ENCODE measurements at places on chromosomes 7 and 10.

- DNase-seq, result no peak
Observed at GRCh38 chr10:123720536-123720935, 54.4 kb downstream of the GPR26 start.

- no peak for DNase-seq
Observed at GRCh38 chr10:34780818-34781380, 34.2 kb downstream of the PARD3 start.

- DNase-seq, result no peak
Observed at GRCh38 chr10:119706521-119707278, 19.1 kb upstream of the INPP5F start.

DNA sequence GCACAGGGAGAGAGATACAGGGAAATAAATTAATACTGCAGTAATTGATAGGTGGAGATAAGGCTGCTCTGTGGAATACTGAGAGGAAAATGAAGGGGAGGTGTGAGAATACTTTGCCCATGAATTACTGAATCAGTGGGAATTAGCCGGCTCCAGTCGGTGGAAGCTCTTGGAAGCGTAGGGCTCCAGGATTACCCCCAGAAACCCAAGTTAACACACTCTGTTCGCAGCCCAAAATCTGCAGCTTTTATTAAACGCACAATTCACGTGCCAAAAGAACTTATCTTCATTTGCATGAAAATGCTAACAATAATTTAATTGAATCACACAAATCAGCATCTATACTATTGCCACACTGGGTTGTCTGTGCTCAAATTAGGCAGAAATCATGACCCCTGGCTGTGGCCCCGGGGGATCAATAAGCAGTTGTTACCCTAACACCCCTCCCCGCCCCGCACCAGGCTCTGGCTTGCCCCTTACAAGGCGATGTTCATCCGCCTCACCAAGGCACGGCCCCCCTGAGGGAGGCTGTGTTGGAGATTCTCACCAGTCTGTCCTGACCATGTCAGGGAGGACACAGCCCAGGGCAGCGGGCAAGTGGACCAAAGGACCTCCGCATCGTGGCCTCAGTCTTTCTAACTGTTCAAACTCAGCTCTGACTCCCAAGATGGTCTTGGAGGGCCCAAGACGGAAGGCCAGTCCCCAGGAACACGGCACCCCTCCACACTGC lies 48.4 kb upstream of the MGMT start:
- DNase-seq, result no peak

- no peak for DNase-seq
Observed at GRCh38 chr7:151599401-151600227, 79.9 kb upstream of the RHEB start.

- DNase-seq, result no peak
Observed at GRCh38 chr7:135718794-135719437, 9.1 kb downstream of the SLC13A4 start.

- no peak for DNase-seq
Observed at GRCh38 chr7:76074306-76074971, 26.5 kb downstream of the MDH2 start.

- no peak for DNase-seq
Observed at GRCh38 chr10:79409726-79410085, 35.7 kb downstream of the ZCCHC24 start.

DNA sequence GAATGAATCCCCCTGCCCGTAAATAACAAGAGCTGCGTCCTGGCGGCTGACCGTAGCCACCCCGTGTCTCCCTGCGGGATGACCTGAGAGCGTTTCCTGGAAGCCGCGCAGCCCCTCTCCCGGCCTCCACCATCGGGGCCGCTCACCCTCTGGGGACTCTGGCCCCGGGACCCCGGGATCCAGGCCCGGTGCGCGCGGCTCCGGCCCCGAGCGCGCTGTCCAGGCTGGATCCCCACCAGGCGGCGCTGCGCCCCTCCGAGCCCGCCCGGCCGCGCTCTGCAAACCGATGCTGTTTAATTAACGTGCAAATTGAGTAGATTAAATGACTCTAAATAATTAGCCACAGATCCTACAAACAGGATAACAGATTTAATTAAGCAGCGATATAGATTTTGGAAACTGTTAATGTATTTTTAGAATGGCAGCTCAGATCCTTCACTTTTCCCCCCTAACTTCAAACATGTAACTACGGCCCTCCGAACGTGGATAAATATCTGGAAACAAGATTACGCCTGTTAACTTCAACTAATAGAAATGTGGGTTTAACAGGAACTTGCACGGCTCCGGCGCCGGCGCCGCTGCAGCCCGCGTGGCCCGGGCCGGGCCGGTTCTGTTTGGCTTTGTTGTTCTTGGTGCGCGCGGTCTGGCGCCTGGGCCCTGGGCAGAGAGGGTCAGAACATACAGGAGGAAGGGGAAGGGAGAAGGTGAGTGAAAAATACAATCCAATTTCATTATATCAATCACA lies 7.1 kb upstream of the UNCX start:
- DNase-seq, result peak; percentile 41

DNA sequence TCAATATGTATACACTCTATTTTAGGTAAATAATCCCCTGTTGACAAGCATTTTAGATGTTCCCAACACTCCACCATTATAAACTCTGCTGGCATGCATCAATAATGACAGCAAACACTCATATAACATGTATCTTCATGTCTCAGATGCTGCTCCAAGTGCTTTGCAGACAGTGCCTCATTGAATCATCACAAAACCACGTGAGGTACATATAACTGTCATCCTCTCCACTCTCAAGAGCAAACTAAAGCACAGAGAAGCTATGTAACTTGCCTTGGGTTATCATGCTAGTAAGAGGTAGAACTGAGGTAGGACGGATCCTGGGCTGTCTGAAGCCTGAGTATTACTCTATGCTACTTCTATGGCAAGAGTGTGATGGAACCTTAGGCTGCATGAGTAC lies 72.5 kb upstream of the GSDME start:
- DNase-seq, result no peak

DNA sequence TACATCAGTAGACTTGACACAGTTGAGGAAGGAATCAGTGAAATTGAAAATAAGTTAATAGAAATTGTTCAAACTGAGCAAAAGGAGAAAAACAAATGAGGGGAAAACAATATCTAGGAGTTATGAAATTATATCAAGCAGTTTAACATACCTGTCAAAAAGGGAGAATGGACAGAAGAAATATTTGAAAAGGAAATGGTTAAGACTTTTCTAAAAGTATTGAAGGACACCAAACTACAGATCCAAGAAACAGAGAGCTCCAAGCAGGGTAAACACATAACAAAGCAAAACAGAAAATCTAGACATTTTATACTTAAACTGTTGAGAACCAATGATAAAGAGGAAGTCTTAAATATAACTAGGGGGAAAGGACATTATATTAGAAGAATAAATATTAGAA lies 8.6 kb upstream of the GIMAP5 start:
- no peak for DNase-seq

- DNase-seq, result no peak
Observed at GRCh38 chr7:131653418-131654248, 97.2 kb upstream of the PODXL start.

DNA sequence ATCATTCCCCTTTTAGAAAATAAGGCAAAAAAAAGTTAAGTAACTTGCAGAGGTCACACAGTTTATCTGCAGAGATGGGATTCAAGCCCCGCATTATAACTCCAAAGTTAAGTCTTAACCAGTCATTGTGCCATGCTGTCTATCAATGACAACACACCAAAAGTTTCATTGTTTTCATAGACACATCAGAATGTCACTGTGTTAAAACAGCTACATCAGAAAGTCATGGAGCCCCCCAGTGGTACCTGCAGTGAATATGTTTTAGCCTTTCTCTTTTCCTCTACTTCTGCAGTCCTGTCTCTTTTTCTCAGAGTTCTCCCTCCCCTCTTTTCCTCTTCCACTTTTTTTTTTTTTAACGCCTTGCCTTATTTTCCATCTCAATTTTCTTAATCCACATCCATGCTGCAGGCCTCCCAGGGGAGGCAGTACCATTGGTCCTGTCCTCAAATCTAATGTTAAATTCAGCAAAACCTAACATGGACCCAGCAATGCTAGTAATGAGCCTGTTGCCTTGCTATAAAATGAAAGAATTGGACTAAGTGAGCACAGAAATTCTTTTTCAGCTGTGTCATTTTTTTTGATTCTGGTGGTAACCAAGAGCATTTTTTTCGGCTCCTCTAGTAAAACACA lies 3.8 kb upstream of the NRCAM start:
- no peak for DNase-seq

- no peak for DNase-seq
Observed at GRCh38 chr10:6065835-6066234, 3.7 kb upstream of the IL2RA start.

- DNase-seq, result no peak
Observed at GRCh38 chr7:156324201-156324600, 316.4 kb upstream of the RNF32 start.

- DNase-seq, result no peak
Observed at GRCh38 chr10:74502963-74503608, 323.3 kb upstream of the KAT6B start.

DNA sequence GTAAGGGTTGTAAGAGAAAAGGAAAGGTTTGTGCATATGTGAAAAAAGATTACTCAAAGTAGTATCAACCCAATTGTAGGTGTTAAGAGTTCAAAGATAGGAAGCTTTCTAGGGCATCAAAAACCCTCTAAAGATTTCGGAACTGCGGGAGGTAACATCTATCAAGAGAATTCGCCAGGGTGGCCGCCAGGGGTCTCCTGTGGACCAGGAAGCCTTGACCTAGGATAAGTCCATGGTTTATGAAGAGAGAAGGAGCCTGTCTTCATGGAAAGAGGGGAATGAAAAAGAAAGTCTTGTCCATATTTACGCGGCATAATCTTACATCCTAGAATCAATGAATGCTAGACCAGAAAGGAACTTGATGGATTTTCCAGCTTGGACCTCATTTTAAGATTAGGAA lies 140.7 kb upstream of the CALCR start:
- no peak for DNase-seq

DNA sequence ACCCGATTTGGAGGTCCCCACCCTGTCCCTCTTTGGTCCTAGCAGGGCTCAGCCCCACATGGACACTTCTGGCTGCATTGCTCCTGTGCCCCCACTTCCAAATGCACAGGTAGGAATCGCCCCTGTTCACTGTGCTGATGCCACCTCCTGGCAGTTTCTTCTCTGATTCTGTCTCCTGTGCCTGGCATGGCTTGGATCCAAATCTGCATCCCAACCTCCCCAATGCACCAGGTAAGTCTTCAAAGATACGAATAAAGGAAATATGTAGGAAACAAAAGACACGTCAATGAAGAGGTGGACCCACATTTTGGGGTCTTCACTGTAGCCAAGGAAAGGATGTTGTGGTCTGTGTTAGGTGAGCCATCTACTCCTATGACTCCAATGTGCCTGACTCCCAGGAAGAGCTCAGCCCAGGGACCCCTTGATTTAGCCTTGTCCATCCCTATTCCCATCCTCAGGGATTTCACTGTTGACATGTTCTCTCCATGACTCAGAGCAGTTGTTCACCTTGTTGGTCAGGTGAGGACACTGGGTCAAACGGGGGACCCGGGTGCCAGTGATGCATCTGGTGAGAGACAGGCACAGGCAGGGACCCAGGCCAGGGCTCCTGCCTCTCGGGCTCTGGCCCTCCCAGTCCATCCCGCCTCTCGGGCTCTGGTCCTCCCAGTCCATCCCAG lies 341.8 kb downstream of the CXCL12 start:
- DNase-seq, result no peak

DNA sequence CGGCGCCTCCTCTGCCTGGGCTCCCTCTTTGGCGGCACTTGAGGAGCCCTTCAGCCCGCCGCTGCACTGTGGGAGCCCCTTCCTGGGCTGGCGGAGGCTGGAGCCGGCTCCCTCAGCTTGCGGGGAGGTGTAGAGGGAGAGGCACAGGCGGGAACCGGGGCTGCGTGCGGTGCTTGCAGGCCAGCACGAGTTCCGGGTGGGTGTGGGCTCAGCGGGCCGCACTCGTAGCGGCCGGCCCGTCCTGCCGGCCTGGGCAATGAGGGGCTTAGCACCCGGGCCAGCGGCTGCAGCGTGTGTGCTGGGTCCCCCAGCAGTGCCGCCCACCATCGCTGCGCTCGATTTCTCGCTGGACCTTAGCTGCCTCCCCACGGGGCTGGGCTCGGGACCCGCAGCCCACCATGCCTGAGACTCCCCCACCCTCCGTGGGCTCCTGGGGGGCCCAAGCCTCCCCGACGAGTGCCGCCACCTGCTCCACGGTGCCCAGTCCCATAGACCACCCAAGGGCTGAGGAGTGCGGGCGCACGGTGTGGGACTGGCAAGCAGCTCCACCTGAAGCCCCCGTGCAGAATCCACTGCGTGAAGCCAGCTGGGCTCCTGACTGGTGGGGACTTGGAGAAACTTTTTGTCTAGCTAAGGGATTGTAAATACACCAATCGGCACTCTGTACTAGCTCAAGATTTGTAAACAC lies 73.8 kb upstream of the KMT2E start:
- DNase-seq, result no peak

GRCh38 chr7:2968176-2968575 lies 75.5 kb downstream of the CARD11 start:
- no peak for DNase-seq

DNA sequence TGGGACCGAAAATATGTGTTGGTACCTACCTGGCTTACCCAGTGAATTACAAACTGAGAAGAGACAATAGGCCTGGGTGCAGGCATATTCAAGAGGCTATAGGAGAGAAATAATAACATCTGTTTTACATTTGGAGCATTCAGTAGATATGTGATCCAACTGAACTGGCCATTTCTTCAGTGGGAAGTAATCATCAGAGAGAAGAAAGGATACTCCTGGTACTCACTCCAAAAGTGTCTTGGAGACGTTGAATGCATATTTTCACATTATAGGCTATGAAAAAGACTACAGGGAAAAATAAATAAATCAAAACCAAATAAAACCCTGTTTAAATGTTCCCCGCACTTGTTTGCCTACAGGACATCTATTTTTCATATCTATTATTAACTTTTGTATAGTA lies 1680.3 kb downstream of the REEP3 start:
- no peak for DNase-seq

GRCh38 chr10:76117949-76118348 lies 686.5 kb downstream of the LRMDA start:
- DNase-seq, result no peak

DNA sequence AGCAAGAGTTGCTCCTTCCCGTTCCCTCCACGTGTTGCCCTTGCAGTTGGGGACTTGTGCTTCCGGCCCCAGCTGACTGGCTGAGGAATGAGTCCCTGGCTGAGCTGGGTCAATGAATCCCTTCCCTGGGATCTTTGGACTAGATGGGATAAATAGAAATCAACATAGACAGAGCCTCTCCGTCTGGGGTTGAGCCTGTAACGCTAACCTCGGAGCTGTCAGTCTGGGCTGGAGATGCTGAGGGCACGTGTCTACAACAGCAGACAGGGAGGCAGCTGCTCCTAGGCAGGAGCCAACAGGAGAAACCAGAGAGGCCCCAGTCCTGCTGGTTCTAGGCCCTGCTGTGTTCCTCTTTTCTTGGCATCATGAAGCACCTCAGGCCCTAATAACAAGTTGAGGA lies 42.3 kb upstream of the HSPA12A start:
- DNase-seq, result no peak

- no peak for DNase-seq
Observed at GRCh38 chr7:25672496-25672895, 444.2 kb upstream of the NPVF start.

GRCh38 chr7:87627634-87627994 lies 584 bp upstream of the RUNDC3B start:
- DNase-seq, result peak; percentile 9
